ENCODE measurements at places on chromosomes 2 and 18.

DNA sequence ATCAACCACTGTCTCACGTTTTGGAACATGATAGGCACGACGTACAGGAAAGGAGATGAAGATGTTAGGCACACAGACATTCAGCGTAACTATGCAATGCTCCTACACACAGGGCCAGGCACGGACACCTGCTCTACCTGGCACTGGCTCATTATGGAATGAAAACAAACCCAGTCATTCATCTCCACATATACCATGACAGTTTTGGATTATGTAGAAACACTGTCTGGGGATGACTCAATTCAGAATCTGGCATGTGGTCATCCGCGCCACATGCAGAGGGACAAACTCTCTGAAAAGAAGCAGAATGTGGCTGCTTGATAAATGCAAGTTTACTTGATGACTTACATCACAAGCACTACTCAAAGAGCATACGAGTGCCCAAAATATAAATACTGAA lies 29.5 kb upstream of the NFU1 start:
- no peak for DNase-seq
- H3K27me3 ChIP-seq: no peaks in the 10 kb centered on the region
- no peak overlapping the region for H3K27ac ChIP-seq
- peaks cover 20% of the 10 kb centered on the region for H3K36me3 ChIP-seq

GRCh38 chr2:150409196-150409595 lies 78.3 kb downstream of the RND3 start:
- no peak overlapping the region for H3K4me3 ChIP-seq
- no peaks in the 10 kb centered on the region for H3K36me3 ChIP-seq
- no peaks in the 10 kb centered on the region for H3K27me3 ChIP-seq
- DNase-seq: no peak
- H3K4me1 ChIP-seq: no peaks in the 10 kb centered on the region

- DNase-seq: no peak
- no peak overlapping the region for H3K4me3 ChIP-seq
- peak overlapping the region; percentile 0 for H3K27ac ChIP-seq
These were observed 81.5 kb upstream of the EML6 start for GRCh38 chr2:54641988-54642387.

DNA sequence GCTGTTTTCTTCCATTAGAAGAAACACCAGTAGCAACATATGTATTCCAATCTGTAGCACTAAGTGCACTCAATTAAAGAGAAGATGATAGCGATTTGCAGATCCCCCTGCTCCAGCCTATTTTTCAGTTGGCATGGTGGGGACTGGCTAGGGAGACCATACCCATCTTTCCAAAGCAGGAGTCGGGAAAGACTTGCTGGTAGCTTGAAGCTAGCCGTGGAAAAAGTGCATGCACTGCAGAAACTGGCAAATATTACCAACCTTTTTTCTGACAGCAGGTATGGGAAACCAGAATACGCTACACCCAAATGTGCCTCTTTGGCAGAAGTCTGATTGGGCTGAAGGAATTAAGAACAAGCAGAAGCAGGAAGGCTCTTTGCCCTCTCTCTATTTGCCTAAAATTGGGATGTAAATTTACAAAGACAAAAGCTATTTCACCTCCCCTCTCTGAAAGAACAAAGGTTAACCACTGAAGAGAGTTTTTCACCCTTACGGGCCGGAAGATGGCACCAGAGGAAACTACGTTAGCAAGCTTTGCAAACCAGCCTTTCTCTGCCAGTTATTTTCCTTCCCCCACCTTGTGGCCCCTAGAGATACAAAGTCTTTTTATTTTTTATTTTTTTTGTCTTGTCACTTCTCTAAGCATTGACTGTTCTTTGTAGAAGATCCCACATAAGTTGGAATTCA lies 273.1 kb downstream of the DLGAP1 start:
- H3K36me3 ChIP-seq: no peaks in the 10 kb centered on the region
- H3K4me1 ChIP-seq: no peaks in the 10 kb centered on the region
- H3K27ac ChIP-seq: no peak overlapping the region
- no peak overlapping the region for H3K4me3 ChIP-seq

GRCh38 chr18:74508366-74508765 lies 12.2 kb downstream of the CNDP2 start:
- no peak overlapping the region for H3K27ac ChIP-seq
- H3K4me3 ChIP-seq: no peak overlapping the region
- no peaks in the 10 kb centered on the region for H3K4me1 ChIP-seq
- no peaks in the 10 kb centered on the region for H3K27me3 ChIP-seq

DNA sequence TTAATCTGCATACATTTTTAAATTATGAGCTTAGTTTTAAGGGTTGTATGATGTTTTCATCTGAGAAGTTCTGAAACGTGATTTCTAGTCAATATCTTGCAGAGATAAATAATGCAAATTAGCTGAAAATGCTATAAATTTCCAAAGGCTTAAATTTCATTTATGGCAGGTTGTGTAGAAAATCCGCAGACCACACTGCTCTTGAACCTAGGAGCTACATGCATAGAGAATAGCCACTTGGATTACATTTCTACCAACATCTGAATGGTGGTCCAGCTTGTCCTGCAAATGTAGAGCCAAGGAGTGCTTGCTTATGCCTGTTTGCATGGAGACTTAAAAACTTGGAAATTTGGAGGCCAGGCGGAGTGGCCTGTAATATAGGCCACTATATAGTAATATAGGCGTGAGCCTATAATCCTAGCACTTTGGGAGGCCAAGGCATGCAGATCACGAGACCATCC lies 6.8 kb downstream of the MAT2A start:
- H3K4me3 ChIP-seq: no peak overlapping the region
- H3K27ac ChIP-seq: no peak overlapping the region
- peaks cover 26% of the 10 kb centered on the region for H3K4me1 ChIP-seq
- DNase-seq: no peak
- H3K36me3 ChIP-seq: peaks cover 99% of the 10 kb centered on the region

Data from upper lobe of right lung (tissue), 1 donor.